Caco-2 (cell line): ENCODE measurements at places on chromosomes 13 and 19. TPM values are rescaled to one million over a fixed set of nuclear protein-coding genes. Genes with fewer than 3 reads are reported as not detected.

IGFL2 gene
- total RNA-seq = 57.7 and 64.7 TPM in 2 replicates

GRCh38 chr13:65085977-65086376 is 2144.2 kb downstream of the PCDH9 start:
- DNase-seq = no peak

DNA sequence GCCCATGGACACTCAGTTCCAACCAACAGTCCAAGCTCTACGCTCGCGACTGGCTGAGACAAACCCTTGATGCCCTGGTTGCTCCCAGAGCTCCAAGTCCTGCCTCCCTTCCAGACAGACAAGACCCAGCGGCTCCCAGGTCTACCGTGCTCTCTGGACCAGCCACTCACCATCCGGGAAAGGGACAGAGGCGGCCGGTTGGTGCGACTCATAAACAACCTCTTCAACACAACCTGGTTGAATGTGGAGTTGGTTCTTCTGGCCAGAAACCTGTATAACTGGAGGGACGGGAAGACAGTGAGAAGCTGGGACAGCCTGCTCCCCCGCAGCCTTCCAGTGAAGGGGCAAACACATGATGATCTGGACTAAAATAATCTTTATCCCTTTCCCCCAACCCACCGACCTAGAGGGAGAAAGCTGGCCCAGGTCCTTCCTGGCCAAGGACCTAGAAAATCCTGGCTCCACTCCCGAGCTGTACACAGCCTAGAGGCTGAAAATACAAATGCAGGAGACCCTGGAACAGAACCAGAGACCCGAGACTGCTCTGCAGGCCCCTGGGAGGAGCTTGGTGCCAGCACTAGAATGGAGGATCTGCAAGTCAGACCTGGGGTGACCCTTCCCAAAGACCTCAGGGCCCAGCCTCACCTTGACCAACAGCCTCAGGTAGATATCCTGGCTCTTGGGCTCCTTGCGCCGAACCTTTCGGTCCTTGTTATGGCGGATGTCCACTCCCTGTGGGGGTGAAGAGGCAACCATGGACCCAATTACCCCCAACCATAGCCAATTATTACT is 1.6 kb downstream of the RPL18 start:
- no peak for DNase-seq

DNA sequence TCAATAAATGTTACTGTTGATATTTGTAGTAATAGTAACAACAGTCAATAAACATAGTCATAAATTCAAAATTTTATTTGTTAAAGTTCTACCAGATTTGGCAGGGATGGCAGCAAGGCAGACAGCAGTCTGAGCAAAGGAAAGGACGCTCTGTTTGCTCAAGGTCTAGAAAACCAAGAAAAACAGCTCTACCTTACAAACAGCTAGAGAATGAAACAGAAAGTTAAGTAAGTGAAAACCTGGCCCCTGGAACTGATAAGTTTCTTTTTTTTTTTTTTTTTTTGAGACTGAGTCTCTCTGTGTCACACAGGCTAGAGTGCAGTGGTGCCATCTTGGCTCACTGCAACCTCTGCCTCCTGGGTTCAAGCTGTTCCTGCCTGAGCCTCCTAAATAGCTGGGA is 27.9 kb downstream of the ENOX1 start:
- DNase-seq = no peak

TEX101 gene
- not detected in 2 replicates for total RNA-seq

DNA sequence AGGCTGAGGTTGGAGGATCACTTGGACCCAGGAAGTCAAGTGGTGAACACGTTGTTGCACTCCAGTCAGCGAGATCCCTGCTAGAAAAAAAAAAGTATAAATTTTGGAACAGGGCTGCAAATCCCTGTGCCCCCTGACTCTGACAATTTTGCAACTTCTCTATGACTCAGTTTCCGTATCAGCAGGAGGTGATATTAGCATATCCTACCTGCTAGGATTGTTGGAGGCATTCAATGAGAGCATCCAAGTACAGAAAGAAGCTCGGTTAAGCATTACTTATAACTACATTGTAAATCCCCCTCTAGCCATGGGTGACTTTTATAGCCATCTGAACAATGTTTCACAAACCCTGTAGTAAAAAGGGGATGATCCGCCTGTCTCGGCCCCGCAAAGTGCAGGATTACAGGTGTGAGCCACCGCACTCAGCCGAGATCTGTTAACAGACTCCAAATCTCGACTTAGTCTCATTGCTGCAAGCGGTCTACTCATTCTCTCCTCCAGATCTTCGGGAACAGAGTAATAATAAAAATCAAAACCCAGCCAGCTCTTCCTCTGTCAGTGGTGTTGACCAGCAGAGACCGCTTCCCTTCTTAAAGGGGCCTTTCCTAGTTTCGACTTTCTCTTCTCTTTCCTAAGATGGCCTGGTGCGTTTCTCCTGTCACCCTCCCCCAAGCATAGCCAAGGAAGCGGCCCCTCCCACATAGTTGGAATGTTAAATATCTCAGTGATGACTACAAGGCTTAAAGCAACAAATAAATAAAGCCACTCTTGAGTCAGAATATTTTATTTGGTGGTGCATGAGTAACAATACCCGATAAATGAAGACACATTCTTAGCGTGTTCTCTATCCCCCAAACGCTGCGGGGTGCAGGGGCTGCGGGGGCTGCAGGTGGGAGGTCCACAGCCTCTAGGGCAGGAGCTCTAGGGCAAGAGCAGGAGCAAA is 10.3 kb upstream of the BICRA start:
- DNase-seq = peak; percentile 85

STOML3 gene
- total RNA-seq = 0.16 and 0.43 TPM in 2 replicates

DNA sequence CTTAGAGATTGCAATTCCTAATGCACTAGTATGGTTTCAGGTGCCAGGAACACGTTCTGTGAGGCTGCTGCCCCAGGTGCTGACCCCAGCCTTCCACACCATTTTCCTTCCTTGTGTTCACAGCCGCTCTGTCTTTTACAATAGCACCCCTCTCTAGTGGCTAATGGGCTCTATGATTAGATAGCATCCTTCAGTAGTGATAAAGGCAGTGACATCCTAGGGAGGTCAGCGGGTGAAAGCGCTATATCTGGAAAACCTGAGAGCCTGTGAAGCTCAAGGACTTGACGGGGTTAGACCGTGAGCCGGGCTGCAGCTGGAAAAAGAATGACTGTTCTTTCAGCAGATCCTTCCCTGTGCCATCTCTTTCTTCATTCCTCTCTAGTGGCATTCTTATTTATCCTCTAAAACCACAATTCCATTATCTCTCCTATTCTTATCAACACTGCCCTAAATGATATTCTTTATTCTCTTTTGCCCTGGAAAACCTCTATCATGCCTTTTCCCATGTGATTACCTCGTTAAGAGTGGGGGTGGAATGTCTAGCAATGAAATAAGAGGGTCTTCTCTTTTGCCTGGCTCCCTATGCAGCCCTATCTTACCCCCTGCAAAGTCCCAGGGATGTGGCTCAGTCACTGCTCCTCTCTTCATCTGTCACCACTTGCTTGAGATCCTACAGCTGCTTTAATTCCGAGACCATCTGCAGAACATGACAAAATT is 21.8 kb downstream of the ALOX5AP start:
- no peak for DNase-seq

GRCh38 chr13:94328381-94329041 is 151.0 kb downstream of the DCT start:
- DNase-seq = no peak

FFAR3 gene
- not detected in 2 replicates for total RNA-seq

NLRP7 gene
- 0.43 and 0.49 TPM in 2 replicates for total RNA-seq

DNA sequence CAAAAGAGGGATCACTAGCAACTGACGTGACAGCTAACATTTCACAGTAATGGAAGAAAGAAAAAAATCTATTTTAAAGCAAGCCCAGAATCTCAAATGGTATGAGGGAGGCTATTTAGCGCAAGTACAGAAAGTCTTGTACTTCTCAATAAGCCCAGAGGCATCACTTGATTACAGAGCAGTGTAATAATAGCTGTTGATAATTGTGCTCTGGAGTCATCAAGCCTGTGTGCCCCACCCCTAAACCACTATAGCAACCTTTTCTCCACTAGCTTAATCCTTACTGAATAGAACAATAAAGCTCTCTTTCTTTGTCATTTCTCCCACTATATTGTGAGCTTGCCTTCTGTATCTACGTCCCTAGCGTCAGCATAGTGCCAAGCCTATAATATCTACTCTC is 56.6 kb downstream of the FREM2 start:
- no peak for DNase-seq

PLPP2 gene
- total RNA-seq = 29.6 and 42.0 TPM in 2 replicates

DNA sequence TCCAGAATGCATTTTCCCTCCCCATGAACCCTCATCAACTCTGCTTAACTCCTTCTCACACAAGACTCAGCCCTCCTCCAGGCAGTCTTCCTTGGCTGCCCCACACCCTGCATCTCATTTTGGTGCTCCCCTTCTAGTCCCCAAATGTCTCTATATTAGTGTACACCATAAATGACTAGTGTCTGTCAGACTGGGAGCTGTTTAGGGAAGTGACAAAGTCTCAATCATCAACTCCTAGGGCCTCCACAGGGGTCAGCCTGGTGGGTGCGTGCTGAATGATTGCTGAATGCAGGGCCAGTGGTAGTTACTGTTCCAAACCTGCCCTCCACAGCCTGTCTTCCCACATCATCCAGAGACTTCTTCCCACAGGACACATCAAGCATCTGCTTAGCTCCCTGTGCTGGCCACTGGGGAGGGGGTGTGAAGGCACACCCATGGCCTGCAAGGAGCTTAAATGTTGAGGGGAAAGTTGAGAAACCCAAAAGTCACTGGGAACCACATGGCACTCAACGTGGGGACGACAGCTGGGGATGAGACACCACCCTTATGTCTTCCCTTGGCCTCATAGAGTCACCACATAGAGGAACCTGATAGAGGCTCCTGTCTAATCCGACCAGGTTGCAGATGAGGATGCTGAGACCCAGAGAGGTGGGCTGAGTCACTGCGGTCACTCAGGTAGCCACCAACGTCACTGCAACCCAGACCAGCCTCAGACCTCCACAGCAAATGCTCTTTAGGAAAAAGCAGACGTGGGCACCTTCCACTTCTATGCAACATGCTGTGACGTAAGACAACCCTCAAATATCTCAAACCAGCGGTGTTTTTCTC is 79.3 kb upstream of the TM9SF2 start:
- DNase-seq = peak; percentile 16
